HFFc6 (cell line): ENCODE measurements at places on chromosomes 7 and 10. TPM values are rescaled to one million over a fixed set of nuclear protein-coding genes. Genes with fewer than 3 reads are reported as not detected.

DNA sequence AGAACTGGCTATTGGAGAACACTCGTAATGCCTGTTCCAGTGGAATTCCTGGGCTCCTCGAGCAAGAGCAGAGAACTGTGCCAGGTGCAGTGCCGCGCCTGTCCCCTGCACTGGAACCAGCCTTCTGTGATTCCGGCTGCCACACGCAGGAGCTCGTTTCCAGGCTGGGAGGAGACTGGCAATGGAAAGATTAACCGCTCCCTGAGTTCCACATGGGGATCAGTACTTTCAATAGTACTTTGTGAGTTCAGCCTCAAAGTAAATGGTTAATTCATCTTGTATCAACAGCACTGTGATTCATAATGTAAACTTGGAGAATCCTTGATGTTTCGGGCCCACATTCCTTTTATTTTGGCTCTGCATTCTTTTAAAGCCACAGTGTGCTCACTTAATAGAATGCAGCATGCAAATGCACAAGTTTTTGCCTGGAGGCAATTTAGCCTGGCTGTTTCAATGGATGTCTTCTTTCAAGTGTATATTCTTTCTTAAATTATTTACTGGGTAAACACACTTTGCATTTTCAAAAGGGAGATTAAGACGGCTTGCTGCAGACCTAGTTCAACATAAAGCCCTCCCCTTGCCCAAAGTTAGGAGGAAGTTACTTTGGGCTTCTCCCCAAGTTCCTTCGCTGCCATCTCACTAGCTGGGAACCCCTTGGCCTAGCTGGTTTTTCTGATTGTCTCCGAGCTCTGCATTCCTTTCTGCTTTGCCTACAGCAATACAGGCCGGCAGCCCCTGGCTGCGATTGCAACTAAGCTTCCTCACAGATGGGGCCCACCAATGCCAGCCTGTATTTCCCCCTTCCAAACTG, 138.1 kb upstream of the TCF7L2 start:
- DNase-seq = peak; percentile 99

EBLN1 gene
- not detected in 3 replicates for total RNA-seq

GCK gene
- 0.15 to 0.31 TPM in 2 of 3 replicates, not detected in the other for total RNA-seq

GRCh38 chr7:30974605-30975255, 11.0 kb downstream of the GHRHR start:
- DNase-seq = no peak

DNA sequence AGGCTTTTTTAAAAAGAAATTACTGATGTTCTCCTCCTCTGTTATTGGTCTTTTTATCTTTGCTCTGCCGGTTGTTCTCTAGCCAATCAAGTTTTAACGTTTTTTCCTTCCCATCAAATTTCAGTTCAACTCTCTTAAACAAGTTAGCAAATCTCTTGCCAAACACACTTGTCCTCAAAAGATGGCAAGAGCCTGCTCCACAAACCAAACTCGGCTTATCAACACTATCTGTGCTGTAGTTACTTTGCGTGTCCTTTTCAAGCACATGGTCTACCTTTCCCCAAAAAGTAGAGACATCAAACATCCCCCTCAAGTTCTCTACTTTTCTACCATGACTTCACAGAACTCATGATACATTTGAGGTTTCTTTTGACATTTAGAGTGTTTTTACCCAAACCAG, 71.3 kb downstream of the OSBPL3 start:
- DNase-seq = no peak

- DNase-seq = no peak
These were observed 46.2 kb upstream of the EZH2 start for GRCh38 chr7:148930335-148930734.

- DNase-seq = no peak
These were observed 471.4 kb downstream of the XPNPEP1 start for GRCh38 chr10:109451879-109452278.

DNA sequence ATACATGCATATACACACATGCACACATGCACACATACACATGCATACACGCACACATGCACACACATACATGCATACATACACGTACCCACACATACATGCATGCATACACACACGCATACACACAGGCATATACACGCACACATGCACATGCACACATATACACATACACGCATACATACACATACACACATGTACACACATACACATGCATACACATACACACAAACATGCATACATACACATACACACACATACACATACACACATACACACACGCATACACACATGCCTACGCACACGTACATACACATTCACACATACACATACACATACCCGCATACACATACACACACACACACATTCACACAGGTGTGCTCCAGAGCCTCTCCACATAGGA, 81.0 kb upstream of the KMT2E start:
- no peak for DNase-seq

DNA sequence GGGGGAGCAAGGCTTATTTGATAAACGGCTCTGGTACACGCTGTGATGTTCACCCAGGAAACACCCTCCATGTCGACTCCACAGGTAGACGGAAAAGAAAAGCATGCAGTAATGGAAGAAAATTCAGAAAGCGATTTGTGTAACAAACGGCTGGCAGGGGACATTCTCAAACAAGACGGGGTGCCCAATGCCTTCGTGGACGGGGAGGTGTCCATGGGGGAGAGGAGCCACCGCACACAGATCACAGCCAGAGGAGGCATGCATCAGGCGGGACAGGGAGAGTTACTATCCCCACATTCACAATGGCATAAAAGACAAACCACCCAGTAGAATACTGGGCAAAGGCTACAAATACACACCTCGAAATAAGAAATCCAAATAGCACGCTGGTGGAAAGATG, 20.1 kb downstream of the CNPY1 start:
- DNase-seq = no peak

ADCY1 gene
- 0.20 TPM in 1 of 3 replicates, not detected in the others for total RNA-seq
